ENCODE measurements at places on chromosomes 6 and 20.
A peak's percentile ranks its signal among the peaks of the same experiment; 100 is the strongest.

DNA sequence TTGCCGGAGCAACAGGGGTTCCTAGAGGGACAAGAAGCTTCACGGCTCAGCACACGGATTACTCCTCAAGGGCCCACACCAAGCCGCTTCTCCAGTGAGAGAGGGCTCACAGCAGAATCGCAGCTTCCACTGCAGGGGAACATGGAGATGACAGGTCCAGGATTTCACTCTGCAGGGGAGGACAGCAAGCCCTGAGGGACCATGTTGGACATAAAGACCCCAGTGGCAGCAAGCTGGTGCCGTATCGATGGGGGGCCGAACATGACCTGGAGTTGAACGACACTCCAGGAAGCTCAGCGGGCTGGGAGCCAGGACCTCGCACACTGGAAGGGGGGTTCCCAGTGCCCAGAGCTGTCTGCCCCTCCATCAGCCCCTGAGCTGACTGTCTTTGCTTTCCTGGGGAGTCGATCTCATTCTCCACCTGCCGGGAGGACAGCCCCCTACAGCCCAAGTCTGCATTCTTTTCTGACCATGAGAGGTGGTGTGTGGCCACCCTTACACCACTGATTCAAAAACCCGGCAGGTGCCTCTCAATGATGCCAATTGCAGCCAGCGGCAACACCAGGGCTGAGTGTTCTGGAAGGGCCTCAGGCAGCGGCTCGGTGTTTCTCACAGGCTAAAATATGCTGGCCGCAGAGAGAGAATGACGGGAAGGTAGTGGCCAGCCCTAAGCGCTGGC lies 194.5 kb upstream of the CDH4 start:
- no peak for DNase-seq

DNA sequence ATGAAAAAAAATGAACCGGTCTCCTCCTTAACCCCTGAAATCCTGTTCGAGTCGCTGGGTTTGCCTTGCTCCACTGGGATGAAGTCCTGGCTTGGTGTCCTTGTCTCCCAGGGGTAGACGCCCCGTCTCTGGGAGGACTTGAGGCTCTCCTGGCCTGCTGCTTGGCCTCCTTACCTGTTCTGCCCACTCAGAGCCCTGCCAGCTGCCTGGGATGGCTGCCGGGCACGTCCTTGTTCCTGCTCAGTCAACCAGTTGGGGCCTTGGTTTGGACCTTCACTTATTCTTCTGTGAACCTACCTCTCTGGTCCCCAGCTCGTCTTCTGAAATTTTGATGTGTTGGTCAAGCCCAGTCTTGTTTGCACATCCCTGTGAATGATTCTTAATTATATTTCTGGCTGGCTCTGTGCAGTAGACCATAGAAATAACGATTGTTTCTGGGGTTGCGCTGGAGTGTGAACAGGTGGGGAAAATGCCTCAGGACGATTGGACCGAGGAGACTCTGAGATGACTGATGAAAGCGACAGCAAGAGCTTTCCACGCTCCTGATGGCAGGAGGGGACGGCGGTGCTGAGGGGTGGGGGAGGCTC lies 126.5 kb upstream of the ESR1 start:
- DNase-seq, result no peak

DNA sequence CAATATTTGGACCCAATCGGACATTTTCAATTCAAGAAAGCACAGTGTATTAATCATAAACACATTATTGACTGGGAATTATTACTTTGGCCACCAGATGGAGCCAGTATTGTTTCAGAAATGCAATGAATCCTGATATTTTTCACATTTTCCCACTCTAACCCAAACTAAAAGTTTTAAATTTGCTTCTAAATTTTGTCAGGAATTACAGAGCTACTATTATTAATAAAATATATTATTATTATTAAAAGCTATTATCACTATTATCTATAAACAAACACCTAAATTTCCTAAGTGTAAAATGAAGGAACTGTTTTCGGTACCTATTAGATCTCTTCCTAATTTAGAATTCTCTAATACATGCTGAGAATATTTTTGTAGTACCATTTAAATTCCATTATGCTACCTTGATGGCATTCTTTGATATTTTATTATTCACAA lies 245.3 kb downstream of the OGFRL1 start:
- DNase-seq, result no peak

GRCh38 chr6:155455766-155456165 lies at the start of gene NOX3:
NOX3 (minus strand) TSS chr6:155455839; CDS start chr6:155455800, 39 bp downstream.
- DNase-seq, result no peak

DNA sequence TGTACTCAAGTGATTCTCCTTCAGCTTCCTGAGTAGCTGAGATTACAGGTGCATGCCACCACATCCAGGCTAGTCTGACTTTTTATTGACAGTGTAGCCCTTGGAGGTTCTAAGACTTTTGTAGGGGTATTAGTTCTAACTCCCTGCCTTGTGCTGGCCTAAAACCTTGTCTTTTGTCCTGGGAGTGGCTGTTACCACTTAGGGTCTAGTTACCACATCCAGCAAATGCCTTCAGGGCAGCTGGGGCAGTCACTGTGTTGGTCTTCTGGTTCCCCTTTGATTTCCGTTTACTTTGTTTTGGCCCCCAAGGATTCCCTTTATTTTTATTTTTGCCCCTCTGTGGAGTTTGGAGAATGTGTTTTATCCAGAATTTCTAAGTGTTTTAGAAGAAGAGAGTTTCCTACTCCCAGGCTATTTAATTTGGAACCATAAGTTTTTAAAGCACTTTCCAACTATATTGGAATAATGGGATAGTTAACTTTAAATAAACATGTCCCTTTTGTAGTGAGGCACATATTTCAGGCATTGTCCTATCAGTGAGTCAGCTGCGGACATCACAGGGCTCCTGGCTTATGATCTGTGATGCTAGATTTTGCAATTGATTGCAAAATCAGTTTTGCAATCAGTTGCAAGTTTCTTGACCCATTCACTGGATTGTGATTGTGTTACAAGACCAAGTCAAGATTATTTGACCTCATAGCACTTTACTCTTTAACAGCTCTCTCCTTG lies 25.0 kb downstream of the IL22RA2 start:
- no peak for DNase-seq

DNA sequence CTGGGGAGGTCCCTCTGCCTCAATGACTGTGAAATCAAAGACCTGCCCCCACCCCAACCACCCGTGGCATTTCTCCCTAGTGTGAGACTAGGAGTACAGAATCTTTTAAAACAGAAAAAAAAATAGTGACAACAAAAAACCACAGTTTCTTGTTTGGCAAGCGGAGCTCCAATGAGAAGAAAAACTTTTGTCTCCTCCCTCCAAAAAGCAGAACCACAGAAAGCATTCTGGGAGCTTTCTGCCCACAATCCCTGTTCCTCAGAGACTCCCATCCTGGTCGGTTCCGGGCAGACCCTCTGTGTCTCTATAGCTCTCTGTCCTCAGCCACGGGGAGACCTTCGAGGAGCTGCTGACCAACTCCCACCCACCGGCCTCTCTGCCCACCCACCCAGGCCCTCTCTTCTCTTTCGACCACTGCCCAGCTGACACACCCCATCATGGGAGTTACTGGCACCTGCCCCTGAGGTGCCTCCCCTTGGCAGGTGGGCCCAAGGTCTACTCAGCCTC lies 4.9 kb downstream of the PREX1 start:
- no peak for DNase-seq

DNA sequence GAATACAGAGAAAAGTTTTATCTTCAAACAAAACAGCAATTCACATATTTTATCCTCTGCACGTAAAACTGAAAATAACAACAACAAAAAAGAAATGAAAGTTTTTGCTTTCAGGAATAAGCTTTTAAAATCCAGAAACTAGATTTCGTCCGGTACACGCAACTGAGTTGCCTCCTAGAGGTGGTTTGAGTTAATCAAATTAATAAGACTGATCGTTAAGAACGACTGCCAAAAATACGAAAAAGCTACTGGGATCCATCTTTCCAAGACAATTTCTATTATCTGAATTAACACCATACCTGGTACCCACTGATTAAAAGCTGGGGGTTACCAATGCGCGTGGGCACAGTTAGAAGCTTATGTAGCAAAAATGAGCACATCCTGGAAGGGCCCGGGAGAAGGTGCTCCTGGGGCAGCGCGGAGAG lies 669 bp downstream of the PDCD2 start:
- DNase-seq, result no peak

DNA sequence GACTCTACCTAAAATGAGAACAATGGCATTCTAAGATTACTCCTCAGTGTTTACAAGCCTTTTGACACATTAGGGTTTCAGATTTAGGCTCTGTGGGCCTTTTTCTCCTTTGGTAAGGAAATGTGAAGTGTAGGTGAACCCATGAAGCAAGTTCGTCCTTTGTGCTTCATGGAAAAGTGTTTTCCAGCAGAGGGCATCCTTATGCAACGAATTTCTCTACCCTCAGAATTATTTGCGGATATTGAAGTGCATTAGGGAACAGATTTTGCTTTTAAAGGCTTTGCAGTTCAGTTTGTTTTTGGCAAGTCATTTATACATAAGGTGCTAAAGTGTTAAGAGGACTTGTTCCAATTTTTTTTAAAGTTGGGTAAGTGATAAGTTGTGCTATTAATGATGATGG lies 55.7 kb upstream of the FERMT1 start:
- DNase-seq, result peak; percentile 1

GRCh38 chr6:36633915-36634314 lies 39.8 kb downstream of the SRSF3 start:
- no peak for DNase-seq

DNA sequence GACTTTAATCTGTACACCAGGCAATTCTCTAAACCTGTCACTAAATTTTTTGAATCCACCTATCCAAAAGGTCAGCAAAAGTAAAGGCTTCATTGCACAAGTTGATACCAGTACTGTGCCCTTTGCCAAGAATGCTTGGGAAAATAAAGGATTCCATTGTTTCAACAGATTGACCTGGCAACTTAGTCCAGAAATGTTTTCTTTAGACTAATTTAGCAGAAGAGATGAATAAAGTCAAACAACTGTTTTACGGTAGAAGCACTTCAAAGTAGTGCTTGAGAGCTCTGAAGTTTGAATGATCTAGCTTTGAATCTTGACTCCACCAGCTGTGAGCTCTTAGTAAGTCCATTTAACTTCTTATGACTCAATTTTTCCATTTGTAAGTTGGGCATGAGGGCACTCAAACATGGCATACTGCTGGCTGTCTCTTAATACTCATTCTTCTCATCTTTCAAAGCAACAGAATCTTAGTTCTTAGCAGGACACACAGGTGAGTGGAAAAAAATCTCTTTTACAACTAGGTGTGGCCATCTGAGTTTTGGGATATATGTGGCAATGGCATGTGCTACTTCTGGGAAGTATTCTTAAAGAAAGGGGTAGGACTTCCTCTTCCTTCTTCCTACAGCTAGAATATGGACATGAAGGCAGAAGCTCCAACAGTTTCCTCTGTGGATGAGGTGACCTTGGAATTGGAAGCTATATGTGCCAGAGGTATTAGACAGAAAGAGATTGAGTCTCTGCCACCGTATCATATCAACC lies 55.9 kb upstream of the LOC128125822 start:
- DNase-seq, result no peak

DNA sequence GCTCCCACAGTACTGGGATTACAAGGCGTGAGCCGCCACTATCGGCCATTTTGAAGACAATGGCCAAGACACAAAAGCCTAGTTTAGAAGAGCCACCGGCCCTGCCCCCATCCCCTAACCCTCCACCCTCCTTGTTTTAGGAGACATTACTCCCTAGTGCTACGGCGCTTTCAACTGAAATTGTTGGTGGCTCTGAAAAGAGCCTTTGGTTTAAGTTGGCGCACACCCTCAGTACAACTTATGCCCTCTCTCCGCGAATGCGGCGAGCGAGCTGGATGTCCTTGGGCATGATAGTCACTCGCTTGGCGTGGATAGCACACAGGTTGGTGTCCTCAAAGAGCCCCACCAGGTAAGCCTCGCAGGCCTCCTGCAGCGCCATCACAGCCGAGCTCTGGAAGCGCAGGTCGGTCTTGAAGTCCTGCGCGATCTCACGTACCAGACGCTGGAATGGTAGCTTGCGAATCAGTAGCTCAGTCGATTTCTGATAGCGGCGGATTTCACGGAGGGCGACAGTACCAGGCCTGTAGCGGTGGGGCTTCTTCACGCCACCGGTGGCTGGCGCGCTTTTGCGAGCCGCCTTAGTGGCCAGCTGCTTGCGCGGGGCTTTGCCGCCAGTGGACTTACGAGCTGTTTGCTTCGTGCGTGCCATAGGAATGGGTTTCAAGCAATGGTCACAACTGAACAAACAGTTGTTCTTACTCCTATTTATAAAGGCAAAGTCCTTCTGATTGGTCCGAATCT lies 114.9 kb upstream of the BTN3A2 start:
- DNase-seq, result no peak

GRCh38 chr20:24953209-24953575 lies 4.1 kb downstream of the CST7 start:
- no peak for DNase-seq

DNA sequence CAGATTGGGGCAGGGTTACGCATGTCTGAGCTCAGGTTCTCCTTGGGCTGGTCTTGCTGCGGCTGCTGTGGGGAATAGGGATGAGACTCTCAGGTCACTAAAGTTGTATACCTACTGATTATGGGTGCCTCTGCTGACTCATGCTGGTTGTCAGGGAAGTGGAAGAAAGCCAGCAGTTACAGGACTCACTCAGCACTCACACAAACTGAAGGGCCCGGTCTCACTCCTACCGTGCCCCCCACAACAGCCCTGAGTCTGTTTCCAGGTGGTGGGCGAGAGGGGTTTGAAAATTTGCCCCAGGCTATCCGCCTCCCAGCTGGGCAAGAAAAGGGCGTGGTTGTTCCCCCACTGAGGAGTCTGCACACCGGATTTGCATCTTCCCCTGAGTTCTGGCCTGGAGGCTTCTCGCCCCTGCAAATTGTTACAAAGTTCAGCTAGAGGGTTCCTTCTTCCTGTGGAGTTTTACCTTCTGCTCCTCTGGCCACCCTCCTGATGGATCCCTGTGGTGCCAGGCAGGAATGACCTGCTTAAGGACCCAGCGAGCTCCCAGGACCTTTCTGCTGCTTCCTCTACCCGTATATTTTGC lies 659.2 kb downstream of the HDGFL1 start:
- DNase-seq, result no peak

DNA sequence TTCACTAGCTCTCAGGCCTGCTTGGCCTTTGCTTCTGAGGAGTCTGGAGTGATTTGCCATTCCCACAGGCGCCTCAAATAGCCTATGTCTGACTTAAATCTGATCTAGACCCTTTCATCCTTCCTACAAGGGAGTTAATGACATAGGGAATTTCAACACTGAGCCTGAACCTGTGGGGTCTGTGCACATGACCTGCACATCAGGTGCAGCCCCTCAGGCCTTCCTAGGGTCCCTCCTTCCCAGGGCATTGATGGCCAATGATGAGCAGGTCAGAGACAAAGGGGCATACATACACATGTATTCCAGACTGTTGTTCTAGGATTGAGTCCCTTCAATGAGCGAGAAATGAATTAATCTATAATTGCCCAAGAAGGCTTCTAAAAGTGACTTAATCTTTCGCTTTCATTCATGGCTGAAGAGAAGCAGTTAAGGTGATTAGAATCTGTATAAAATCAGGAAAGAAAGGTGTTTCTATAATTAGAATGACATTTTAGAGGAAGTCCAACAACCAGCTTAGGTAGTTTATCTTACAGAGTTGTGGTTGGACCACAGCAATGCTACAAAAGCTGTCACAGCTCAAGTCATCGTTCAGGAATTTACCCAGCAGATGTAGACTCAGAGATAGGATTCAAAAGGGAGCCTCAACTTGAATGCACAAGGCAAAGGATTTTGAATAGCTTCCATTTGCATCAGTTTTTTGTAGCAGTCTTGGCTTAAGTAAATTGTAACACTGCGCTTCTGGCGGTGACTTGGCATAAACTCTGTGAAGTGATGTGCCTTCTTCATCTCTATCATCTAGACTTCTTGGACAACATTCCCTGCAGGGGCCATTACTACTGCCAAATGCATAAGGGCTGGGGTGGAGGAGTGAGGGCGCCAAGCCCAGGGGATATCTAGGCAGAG lies 27.0 kb upstream of the TBC1D7 start:
- DNase-seq, result no peak

GRCh38 chr6:135941275-135942025 lies 89.9 kb downstream of the PDE7B start:
- no peak for DNase-seq
